Activated CD4-positive, CD25-positive, alpha-beta regulatory T cell (primary cell): ENCODE measurements at places on chromosomes 1 and 21.

DNA sequence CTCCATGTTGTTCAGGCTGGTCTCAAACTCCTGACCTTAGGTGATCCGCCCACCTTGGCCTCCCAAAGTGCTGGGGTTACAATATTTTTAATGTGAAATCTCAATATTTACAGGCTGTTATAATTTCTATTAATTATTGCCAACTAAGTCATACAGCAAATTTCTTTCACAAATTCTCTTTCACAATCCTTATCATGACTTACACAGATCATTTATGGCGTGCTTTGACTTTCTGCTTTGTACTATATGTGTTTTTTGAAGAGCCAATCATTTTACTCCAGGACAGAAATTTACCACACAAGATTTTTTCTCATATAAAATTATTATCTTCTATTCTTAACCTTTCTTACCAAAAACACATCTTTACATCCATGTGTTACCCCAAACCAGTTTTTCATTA lies 1729.9 kb downstream of the NCAM2 start:
- DNase-seq = no peak

DNA sequence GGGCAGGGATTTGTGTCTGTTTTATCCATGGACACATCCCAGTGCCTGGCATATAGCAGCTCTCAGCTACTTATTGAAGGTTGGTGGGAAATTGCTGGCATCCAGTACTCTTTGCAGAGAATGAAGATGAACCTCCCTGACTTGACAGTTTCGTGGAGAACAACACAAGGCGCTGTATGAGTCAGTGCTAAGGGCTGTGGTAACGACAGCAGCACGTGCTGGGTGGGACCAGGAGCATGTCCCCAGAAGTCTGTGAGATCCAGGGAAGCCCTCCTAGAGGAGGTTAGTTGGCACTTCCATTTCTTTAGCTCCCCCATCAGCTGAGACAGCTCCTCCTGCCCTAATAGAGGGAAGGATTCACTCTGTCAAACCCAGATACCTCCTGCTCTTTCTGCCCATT lies 25.9 kb upstream of the IL19 start:
- no peak for DNase-seq

DNA sequence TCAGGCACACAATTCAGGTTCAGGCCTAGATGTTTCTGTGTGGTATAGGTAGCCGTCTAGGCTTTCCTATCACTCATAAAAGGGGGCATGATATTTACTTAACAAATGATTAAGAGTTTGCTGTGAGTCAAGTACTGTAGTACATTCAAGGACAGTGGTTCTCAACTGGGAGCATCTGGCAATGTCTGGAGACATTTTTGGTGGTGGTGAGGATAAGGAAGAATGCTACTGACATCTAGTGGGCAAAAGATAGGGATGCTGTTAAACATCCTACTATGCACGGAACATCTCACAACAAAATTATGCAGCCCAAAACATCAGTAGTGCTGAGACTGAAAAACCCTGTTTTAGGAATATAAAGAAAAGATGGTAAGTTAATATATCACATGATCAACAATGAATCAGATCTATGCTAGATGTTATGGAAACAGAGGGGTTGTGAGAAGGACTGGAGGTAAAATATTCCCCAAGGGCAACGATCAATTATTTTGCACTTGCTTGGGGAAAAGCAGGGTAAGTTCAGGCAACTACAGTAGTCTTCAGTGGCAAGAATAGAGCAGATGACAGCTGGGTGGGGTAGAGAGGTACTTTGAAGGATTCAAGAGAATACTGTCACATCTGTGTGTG lies 4.9 kb downstream of the DNTTIP2 start:
- DNase-seq = no peak

GRCh38 chr1:54413295-54413694 lies 7.1 kb upstream of the SSBP3 start:
- no peak for DNase-seq

DNA sequence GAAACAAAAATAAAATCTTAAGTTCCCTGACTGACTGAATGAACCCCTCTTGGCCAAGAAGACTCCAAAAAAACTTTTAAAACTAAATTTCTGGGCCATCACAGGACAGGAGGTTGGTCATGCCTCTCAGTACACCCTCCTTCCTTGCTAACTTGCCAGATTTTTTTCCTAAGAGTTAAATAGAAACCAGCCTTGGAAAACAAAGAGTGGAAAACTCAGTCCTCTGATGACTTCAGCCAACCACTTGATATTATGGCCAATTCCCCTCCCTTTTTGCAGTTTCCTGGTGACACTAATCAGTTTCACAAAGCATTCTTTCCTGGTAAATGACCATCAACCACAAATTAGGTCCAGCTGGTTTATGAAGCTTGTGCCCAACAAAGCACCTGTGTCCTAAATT lies 134.8 kb downstream of the ZNF648 start:
- no peak for DNase-seq

DNA sequence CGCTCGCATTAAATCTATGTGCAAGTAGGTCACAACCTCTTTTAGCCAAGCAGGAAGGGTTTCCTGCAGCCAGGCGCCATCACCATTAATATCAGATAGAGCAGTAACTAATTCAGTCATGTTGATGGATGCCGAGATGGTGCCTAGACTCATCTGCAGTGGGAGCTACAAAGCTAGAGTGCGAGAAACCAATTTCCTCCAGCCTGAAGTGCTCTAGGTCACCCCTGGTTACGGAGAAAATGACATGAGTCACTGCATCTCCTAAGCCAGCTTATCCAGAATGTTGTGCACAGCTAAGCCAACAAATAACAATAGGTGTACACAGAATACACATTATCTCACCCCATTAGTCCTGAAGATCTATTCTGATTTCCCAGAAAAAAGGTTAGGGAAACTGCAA lies 36.0 kb downstream of the OVAAL start:
- no peak for DNase-seq

DNA sequence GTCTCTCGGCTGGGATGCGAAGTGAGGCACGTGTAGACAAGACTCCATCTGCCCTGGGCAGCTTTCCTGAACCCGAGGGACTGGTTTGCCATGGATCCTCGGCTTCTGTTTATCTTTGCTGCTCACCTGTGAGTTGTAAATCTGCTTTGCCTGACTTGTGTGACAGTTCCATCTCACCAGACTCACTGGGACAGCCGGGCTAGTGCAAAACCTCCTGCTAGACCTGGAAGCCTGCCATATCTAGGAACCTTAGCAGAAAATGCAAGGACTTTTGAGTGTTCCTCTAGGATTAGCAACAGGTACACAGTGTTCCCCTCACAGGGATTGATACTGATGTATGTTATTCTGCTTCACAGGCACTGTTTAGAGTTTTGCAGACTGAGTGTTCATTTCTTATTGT lies 218.6 kb downstream of the URB2 start:
- no peak for DNase-seq

DNA sequence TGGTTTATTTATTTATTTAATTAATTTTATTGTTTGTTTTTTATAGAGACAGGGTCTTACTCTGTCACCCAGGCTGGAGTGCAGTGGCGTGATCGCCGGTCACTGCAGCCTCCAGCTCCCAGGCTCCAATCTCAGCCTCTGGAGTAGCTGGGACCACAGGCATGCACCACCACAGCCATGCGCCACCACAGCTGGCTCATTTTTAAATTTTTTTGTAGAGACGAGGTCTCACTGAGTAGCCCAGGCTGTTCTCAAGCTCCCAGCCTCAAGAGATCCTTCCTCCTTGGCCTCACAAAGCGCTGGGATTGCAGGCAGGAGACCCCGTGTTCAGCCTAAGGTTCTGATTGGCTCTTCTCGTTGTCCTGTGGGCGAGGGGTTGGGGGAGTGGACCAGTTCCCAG lies 22.1 kb downstream of the UMODL1 start:
- no peak for DNase-seq

- no peak for DNase-seq
These were observed 130.6 kb upstream of the BRINP3 start for GRCh38 chr1:190608282-190608681.

DNA sequence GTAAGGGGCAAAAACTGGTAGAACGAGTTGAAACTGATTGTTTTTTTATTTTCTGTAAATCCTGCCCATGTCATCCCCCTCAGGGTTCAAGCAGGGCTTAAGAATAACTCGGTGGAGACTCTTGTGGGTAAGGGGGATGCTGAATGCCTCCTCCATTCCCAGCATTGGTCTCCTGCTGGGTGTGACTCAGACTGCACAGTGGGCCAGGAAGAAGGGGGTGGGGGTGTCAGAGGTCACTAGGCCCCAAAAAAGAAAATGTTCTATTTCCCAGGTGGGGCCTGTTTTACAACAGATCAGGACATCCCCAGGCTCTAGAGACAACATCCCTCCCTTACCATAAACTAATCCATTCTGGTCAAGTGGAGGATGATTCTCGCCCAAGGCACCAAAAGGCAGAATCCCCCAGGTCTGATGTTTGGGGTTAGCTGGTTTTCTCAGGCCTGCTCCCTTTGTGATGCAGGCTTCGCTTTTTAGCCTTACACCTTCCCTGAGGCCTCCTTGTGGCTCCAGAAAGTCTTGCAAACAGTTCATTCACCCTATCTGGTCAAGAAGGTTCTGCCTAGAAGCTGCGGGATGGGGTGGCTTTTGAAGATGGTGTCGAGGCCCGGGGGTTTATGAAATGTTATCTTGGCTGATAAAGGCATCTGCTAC lies 10.7 kb upstream of the GRHL3 start:
- DNase-seq = no peak
